Stimulated activated CD8-positive, alpha-beta memory T cell treated with anti-CD3 and anti-CD28 coated beads, Interleukin-12 subunit alpha, Interleukin-12 subunit beta, amount 100 ng/mL, for 4 hours (primary cell): ENCODE measurements at places on chromosomes 13 and 19.

DNA sequence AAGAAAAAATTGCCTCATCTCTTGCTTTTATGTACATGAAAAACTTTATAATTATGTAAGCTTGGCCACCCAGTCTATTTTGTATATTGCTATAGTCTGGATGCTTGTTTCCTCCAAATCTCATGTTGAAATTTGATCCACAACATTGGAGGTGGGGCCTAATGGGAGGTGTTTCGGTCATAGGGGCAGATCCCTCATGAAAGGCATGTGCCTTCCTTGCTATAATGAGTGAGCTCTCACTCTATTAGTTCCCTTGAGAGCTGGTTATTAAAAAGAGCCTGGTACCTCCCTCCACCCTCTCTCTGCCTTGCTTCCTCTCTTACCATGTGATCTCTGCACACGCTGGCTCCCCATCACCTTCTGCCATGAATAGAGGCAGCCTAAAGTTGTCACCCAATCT lies 1005.1 kb downstream of the PCDH9 start:
- no peak for DNase-seq

GRCh38 chr13:44759384-44760360 lies 183.5 kb upstream of the TSC22D1 start:
- no peak for DNase-seq

DNA sequence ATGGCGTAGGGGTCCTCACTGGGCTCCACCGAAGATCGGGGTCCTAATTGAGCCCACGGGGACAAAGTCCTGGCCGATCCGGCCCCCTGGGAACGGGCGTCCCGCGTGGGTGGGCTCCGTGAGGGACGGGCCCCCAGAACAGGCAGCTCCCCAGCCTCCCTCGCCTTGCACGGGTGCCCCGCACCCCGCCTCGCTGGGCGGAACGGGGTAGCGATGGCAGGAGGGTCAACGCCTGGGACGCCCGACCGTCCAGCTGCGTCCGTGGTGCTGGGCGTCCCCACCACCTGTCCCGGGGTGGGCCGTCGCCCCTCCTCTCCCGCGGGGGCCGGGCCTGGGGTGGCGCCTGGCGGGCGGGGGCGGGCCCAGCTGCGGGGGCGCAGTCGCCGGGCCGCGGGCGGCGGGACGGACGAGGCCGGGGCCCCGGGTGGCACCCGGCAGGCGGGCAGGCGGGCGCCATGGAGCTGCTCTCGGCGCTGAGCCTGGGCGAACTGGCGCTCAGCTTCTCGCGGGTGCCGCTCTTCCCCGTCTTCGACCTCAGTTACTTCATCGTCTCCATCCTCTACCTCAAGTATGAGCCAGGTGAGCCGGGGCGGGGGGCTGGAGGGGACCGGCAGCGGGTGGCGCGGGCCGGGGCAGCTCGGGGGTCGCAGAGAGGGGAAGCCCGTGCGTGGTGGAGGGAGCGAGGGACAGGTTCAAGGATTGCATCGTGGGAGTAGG lies at the start of gene TMEM38A:
TSS of gene TMEM38A (plus strand) at position 377 of the 717 bp plus-strand sequence. CDS start at position 456, 79 bp downstream.
- peak; percentile 32 for DNase-seq

GRCh38 chr13:38730332-38730731 lies 43.5 kb downstream of the FREM2 start:
- no peak for DNase-seq

DNA sequence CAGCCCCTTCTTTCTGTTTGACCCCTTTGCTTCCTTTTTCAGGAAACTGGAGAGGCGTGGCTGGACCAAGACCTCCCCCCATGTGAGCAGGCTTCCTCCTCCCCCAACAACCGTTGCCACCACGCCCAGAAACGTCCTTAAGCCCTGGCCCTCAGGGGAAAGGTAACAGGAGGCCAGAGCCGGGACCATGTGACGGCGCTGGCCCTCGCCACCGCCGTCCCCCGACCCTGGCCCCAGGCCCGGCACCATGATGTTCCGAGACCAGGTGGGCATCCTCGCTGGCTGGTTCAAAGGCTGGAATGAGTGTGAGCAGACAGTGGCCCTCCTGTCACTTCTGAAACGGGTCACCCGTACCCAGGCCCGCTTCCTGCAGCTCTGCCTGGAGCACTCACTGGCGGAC lies 14.4 kb downstream of the SAMD4B start:
- DNase-seq = no peak

DNA sequence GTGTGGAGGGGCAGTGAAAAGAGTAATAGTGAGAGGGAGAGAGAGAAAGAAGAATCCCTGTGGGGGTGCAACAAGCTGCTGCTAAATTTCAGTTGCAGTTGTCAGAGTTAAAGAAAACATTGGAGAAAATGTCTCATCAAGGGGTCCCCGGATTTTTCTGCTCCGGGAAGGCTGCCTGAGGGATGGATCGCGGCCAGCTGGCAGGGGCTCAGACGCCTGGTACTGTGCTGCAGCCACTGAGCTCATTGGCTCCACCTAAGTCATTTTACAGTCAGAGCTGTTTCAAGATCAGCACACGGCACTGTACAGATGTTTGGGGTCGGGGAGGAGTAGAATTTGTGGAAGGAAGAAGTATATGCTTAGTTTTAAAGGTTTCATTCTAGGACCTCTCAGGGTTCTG lies 106.2 kb downstream of the SHISA2 start:
- no peak for DNase-seq

DNA sequence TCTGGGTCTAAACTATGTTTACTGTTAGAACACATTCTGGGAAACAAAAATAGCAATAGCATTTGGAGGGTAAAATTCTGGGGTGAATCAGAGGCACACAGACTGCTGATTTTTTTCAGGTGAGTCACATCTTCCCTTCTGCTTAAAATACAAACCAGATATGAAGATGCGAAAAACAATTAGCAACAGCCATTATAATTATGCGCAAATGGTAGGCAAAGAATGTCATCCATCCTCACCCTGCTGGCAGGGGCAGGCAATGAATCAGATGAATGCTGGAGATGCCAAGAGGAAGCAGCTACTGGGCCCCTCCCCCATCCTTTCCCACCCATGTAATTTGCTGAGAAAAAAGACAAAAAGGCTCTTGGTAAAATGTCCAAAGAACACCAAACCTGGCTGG lies 282.9 kb downstream of the KLF5 start:
- no peak for DNase-seq

DNA sequence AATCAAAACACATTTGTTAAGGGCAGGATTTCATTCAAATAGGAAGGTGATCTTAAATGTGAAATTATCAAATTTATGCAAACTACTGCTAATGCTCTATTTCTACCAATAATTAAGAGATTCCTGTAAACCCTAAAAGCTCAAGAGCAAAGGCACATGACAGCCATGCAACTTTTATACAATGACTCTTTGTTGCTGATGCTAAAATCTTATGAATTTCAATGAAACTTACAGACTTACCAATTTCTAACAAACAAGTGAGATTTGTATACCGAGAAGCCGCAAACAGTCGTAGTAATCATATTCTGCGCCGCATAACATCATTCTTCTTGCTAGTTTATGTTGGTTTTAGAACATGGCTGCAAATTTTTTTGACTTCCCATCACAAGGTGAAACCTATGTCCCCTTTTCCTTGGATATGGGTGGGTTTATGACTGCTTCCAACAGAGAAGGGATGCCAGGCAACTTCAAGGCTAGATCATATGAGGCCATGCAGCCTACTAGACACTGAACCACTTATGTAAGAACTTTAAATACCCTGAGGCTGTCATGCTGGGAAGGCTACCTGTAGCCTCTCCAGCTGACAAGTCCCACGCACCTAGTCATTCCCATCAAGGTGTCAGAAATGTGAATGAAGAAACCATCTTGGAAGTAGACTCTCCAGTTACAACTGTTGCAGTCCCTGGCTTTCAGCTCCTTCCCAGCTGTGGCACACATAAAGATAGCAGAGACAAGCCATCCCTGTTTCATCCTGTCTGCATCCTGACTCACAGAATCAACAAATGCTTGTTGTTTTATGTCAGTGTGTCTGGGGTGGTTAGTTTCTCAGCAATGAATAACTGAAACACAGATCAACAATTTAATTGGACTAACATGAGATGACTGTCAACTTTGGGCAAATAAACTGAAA lies 42.0 kb downstream of the LNX2 start:
- DNase-seq = no peak

DNA sequence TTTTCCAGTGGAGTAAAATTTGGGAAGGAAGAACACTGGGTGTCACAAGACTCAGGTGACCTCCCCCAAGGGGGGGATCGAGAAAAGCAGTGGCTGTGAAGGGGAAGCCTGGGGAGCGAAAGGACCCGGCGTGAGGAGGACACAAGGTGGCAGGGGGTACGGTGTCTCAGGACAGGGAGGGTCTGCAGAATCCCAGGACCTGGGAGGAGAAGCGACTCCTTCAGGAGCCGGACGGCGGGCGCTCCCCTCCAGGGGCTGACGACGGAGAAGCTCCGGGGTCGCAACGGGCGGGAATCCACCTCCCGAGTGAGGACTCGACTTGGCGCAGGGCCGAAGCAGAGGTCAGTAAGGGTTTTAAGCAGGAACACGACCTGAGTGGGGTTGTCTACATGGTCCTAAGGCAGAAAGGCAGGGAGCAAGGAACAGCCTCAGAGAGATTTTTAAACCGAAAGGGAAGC lies 529 bp downstream of the ZNF836 start:
- peak; percentile 3 for DNase-seq

DNA sequence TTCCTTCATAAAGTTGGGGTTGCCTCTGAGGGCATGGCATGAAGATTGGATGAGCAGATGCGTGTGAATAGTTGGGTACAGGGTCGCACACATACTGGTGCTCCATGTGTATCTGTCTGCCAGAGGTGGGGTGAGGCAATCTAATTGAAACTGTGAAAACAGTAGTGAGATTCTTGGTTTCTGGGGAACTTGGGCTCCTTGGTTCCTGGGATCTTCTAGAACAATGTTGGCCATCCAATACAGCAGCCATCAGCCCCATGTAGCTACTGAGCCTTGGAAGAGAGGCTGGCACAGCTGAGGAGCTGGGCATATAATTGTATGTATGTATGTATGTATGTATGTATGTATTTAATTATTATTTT lies 616 bp downstream of the FCHO1 start:
- DNase-seq = no peak

DNA sequence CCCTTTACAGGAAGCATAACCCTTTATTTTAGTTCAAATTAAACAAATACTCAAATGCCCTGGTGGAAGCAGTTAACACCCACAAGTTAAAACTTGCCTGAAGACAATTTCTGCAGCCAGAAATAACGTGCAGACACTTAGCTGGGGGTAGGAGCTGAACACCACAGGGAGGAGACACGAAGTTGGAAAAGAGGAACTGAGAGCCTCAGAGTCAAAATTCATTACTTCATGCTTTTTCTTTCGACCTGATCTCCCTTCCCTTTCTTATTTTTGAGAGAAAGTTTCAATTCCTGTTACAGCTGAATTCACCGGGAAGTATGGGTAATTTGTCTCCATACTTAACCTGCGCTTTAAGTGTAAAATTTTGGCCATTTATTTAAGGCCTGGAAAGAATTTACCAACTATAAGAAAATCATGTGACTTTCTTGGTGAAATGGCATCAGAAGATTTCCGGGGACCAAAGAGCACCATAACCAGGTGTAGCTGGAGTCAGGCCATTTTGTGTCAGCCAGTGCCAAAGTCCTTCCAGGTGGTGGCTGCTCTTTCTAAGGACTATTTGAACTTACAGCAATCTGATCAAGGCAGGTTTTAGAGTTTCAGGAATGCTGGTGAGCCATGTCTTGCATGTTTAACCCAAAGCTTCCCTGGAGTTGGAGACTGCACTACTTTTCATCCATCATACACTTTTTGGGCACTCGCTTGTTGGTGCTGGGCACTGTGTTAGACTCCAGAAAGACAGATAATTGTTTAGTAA lies 46.5 kb upstream of the RCBTB2 start:
- no peak for DNase-seq

- DNase-seq = no peak
These were observed 1.6 kb upstream of the CYP2B6 start for GRCh38 chr19:40989453-40989852.

GRCh38 chr13:101327871-101328270 lies 88.4 kb downstream of the NALCN start:
- DNase-seq = no peak

GRCh38 chr19:2016041-2016807 lies 710 bp upstream of the BTBD2 start:
- peak; percentile 22 for DNase-seq

GRCh38 chr13:74839656-74840055 lies 642.3 kb downstream of the TBC1D4 start:
- no peak for DNase-seq

DNA sequence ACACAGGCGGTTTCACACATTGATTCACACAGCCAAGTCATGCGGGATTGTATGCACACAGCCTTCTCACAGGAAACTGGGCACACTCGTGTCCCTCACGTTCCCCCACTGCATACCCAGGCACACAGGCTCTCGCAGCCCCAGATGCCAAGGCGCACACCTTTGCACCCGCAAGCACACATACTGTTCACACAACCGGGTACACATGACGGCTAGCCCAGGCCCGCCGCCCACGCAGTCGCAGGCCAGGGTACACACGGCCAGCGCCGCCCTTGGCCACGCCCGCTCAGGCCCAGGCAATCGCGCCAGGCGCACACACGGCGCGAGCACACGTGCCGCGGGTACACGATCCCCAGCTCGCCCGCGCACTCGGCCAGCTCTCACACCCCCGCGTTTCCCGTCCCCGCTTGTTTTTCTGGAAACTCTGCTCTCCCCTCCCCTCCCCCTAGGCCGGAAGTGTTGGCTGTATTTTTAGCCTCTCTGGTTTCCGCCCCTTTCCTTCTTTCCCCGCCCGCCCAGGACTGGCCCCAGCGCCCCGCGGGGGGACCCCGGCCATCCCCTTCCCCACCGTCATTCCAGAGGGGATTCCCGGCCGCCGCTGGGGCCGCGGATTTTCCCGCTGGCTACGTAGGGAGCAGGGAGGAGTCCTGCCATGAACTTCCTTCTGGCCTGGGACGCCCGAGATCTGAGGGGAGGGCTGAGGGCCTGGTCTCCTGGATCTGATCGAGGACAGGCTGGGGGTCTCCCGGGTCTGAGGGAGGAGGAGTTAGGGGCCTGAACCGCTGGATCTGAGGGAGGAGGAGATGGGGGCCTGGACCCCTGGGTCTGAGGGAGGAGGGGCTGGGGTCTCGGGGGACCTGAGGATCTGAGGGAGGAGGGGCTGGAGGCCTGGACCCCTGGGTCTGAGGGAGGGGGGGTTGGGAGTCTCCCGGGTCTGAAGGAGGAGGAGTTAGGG lies 4.0 kb upstream of the ZFP36 start:
- peak; percentile 76 for DNase-seq

GRCh38 chr19:18223860-18224524 lies 2.2 kb downstream of the PDE4C start:
- no peak for DNase-seq

DNA sequence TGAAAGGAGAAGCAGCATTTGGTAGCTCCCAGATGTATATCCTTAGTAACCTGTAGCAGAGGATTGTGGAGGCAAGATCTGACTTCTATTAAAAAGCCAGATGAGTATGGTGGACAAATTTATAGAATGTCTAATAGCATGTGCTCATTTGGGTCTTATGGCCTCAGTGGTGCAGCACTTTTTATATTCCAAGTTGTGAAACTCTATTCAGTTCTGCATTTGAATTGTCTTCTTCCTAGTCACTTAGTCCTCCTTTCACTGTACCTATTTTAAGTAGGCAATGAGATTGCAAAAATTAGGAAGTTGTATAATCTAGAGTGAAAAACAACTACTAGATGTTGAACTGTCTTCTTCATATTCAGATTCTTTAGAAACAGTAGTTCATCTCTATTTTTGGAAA lies 412.5 kb upstream of the PCDH9 start:
- DNase-seq = no peak

GRCh38 chr13:45280751-45281634 lies 60.0 kb downstream of the TPT1 start:
- DNase-seq = peak; percentile 24

- DNase-seq = no peak
These were observed 39.9 kb downstream of the ELF1 start for GRCh38 chr13:40979232-40979631.

GRCh38 chr19:44847144-44848035 lies 1.3 kb downstream of the NECTIN2 start:
- no peak for DNase-seq
